Pancreas (tissue), 10 donors: ENCODE measurements at places on chromosomes 12 and 14. TPM values are rescaled to one million over a fixed set of nuclear protein-coding genes. Genes with fewer than 3 reads are reported as not detected.

DNA sequence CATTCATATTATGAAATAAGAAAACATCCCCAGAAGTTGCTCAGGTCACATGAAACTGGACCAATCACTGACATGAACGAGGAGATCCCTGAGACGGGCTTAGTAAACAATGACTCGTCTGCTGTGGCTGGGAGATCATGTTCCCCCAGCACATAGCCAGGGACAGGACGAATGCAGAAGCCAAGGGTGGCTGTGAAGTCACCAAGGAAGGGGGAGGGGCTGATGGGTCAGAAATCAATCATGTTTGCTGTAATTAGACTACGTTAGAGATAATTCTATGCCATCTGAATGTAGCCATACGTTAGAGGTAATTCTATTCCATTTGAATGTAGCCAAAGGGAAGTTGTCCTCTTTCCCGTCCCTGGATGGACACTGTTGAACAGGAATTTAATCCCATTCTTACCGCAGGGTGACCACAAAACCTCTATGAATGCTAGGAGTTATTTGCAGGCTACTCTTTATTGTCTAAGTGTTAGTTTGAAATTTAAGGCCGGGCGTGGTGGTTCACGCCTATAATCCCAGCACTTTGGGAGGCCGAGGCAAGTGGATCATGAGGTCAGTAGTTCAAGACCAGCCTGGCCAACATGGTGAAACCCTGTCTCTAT, 332.9 kb downstream of the TMEM132D start:
- H3K27ac ChIP-seq: no peak overlapping the region
- DNase-seq: no peak
- no peak overlapping the region for H3K4me3 ChIP-seq
- H3K27me3 ChIP-seq: no peaks in the 10 kb centered on the region
- H3K36me3 ChIP-seq: no peaks in the 10 kb centered on the region

GRCh38 chr14:77455966-77456640, 1.3 kb downstream of the VIPAS39 start:
- no peak for DNase-seq
- peaks cover 6% of the 10 kb centered on the region for H3K36me3 ChIP-seq
- peak overlapping the region; percentile 73 for H3K4me3 ChIP-seq

DNA sequence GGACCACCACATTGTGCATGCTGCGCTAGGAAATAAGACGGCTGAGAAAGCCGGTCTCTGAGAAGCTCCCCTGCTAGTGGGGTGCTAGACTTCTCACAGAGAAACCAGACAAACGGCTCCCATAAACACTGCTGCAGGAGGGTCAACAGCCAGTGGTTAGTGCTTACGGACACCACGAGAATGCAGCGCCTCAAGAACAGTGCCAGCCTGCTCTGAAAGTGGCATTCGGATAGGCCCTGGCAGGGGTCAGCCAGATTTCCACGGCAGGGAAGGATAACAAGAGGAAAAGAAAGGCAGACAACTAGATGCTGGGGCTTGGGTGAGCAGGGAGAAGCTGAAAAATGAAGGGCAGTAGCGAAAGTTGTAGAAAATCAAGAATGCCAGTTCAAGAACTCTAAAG, 26.4 kb downstream of the PPTC7 start:
- no peaks in the 10 kb centered on the region for H3K36me3 ChIP-seq
- DNase-seq: no peak
- H3K4me3 ChIP-seq: no peak overlapping the region

Gene SLC4A8
- total RNA-seq: 1.0 TPM

GRCh38 chr14:98404811-98405210, 867.2 kb downstream of the BCL11B start:
- no peaks in the 10 kb centered on the region for H3K4me1 ChIP-seq
- no peaks in the 10 kb centered on the region for H3K36me3 ChIP-seq
- H3K27me3 ChIP-seq: no peaks in the 10 kb centered on the region
- no peak for DNase-seq

DNA sequence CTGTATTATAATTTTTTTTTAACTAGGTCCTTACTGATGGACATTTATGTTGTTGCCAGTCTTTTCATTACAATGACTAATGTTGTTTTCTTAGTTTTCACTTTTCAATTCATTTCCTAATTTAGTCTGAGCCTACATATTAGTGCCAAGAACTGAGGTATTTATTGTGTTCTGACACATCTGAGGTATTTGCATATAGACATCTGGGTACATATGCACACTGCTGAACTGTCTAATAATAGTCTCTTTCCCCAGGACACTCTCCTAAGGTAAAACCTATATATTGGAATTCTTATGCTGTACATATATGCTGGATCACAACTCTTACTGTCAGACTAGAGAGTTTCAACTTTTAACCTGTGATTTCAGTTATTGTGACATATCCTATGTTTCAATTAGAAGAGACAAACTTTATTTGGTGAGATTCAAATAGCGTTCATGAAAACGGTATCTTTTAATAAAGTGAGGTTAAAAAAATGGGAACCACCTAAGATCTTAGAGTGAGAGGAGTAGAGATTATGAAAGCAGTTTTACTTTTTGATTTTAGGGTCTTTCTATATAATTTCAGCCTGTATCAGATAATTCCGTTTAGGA, 263.2 kb downstream of the RAD51B start:
- no peaks in the 10 kb centered on the region for H3K4me1 ChIP-seq
- H3K27me3 ChIP-seq: no peaks in the 10 kb centered on the region
- H3K27ac ChIP-seq: no peak overlapping the region
- no peak for DNase-seq
- no peaks in the 10 kb centered on the region for H3K36me3 ChIP-seq

GRCh38 chr14:49970474-49971147, 77.7 kb downstream of the ARF6 start:
- DNase-seq: no peak
- no peaks in the 10 kb centered on the region for H3K27me3 ChIP-seq
- H3K27ac ChIP-seq: peak overlapping the region; percentile 82
- H3K4me3 ChIP-seq: no peak overlapping the region
- H3K36me3 ChIP-seq: no peaks in the 10 kb centered on the region
- H3K4me1 ChIP-seq: peaks cover 19% of the 10 kb centered on the region

- H3K27ac ChIP-seq: no peak overlapping the region
- H3K4me1 ChIP-seq: no peaks in the 10 kb centered on the region
- H3K27me3 ChIP-seq: no peaks in the 10 kb centered on the region
- H3K36me3 ChIP-seq: no peaks in the 10 kb centered on the region
- no peak overlapping the region for H3K4me3 ChIP-seq
- DNase-seq: no peak
Measured at GRCh38 chr12:120804428-120804827, 78.8 kb downstream of the ACADS start.

Gene CIDEB
- 10.1 TPM for total RNA-seq

DNA sequence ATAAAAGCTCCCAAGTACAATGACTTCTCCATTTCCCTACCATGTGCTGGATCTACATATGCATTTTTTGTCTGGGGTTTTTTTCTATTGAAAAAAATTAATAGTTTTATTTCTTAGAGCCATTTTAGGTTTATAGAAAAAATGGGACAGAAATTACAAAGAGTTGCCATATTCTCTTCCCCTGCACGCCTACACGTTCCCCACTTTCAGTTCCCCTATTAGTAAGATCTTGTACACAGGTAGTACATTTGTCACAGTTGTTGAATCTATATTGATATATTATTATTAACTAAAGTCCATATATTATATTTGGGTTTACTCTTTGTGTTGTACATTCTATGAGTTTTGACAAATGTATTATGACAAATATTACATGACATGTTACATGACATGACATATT, 35.7 kb downstream of the SIX6 start:
- no peaks in the 10 kb centered on the region for H3K4me1 ChIP-seq
- H3K4me3 ChIP-seq: no peak overlapping the region
- H3K36me3 ChIP-seq: no peaks in the 10 kb centered on the region
- H3K27me3 ChIP-seq: peaks cover 5% of the 10 kb centered on the region

DNA sequence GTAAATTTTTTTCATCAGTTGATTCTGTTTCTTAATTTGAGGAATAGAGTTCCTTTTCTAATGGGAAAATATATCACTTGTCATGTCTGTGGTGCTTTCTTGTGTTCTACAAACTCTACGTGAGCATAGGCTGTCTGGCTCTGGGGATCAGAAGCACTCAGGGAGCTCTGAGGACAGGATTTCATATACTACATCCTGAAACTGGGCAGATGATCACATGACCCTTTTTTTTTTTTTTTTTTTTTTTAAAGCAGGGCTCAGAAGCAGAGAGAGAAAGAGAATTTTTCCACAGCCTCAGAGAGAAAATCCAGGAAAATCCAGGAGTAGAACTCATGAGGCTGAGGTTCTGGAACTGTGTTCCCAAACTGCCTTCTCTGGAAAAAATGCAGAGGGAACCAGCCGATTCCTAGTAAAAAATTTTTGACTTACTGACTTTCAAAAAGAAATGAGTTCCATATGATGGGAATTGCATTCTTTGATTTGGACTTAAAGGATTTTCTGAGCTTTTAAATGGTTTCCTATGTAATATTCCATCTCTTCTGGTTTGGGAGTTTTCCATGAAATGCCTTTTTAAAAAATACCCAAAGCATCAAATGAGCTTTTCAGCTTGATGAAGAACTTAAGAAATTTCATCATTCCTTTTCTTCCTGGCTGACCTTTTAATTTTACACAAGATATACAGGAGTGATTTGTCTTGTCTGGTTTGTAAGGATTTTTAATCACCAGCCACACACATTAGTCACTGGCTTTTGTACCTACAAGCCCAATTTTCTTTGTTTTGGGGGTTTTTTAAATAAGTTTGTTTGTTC, 183.1 kb upstream of the HIF1A start:
- no peak for DNase-seq
- no peak overlapping the region for H3K27ac ChIP-seq
- no peaks in the 10 kb centered on the region for H3K27me3 ChIP-seq
- H3K4me1 ChIP-seq: peaks cover 18% of the 10 kb centered on the region

DNA sequence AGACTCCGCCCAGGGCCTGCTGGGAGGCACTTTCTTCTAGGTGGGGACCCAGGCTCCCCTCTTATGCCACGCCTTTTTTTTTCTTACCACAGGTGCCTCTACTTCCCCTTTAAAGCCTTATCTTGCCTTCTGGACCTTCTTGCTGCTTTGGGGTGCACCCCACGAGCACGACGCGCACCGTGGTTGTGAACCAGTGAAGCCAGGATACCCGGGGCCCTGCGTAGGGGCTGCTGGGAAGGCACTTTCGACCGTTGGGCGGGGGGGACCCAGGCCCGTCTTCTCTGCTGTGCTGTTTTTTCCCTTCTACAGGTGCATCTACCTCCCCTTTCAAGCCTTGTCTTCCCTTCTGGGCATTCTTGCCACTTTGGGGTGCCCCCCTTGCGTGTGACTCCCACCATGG, 305.4 kb downstream of the ALG10 start:
- H3K4me1 ChIP-seq: no peaks in the 10 kb centered on the region
- no peak overlapping the region for H3K4me3 ChIP-seq
- no peaks in the 10 kb centered on the region for H3K36me3 ChIP-seq
- no peak overlapping the region for H3K27ac ChIP-seq
- no peaks in the 10 kb centered on the region for H3K27me3 ChIP-seq
- DNase-seq: no peak

Gene ETFBKMT
- 3.3 TPM for total RNA-seq

DNA sequence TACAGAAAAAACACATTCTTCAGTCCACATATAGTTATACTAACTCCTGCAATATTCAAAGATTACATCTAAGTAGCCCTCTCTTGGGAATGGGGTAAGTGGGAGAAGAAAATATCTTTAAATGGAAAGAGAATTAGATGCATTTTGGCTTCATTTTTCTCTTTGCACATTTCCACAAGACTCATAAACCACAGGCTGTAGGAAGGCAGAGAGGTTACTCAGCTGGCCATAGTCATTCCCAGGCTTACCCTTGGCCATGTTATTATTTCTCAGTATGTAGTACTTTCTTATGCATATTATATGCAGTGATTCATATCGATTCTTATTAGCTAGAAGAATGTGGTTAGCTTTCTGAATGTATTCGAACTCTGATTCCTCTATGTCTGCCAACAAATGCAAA, 92.2 kb downstream of the PTPRR start:
- no peak overlapping the region for H3K4me3 ChIP-seq
- no peaks in the 10 kb centered on the region for H3K4me1 ChIP-seq
- H3K27ac ChIP-seq: no peak overlapping the region
- DNase-seq: no peak

- H3K4me3 ChIP-seq: no peak overlapping the region
- H3K4me1 ChIP-seq: no peaks in the 10 kb centered on the region
- DNase-seq: no peak
- H3K36me3 ChIP-seq: no peaks in the 10 kb centered on the region
- H3K27me3 ChIP-seq: no peaks in the 10 kb centered on the region
- H3K27ac ChIP-seq: no peak overlapping the region
Measured at GRCh38 chr12:22431693-22432251, 97.3 kb upstream of the ST8SIA1 start.

Gene KTN1
- 86.5 TPM for total RNA-seq

GRCh38 chr14:79342942-79343341, 868.4 kb downstream of the DIO2 start:
- H3K4me1 ChIP-seq: no peaks in the 10 kb centered on the region
- no peaks in the 10 kb centered on the region for H3K36me3 ChIP-seq
- no peak for DNase-seq
- no peak overlapping the region for H3K27ac ChIP-seq
- no peaks in the 10 kb centered on the region for H3K27me3 ChIP-seq
- no peak overlapping the region for H3K4me3 ChIP-seq

Gene ARMH4
- total RNA-seq: 0.83 TPM

Gene ACOT6
- not detected for total RNA-seq

DNA sequence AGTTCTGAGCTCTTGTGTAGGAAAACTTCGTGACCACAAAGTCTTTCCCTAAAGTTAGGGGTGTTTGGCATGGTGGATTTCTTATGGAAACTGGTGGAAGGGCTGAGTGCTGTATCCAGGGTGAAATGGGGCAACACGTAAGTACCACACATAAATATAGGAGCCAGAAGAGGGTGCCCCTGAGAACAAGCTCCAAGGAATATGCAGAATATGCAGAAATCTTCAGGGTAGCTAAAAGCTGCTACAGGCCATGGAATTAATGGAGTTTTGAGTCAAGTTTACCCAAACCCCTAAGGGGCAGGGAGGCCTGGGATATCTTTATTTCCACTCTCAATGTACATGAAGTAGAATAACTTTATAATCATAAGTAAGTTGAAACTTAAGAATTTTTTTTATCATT, 44.0 kb downstream of the ZNF664 start:
- no peak overlapping the region for H3K4me3 ChIP-seq
- H3K36me3 ChIP-seq: peaks cover 8% of the 10 kb centered on the region
- no peaks in the 10 kb centered on the region for H3K27me3 ChIP-seq
- no peaks in the 10 kb centered on the region for H3K4me1 ChIP-seq
- no peak overlapping the region for H3K27ac ChIP-seq
- DNase-seq: no peak

DNA sequence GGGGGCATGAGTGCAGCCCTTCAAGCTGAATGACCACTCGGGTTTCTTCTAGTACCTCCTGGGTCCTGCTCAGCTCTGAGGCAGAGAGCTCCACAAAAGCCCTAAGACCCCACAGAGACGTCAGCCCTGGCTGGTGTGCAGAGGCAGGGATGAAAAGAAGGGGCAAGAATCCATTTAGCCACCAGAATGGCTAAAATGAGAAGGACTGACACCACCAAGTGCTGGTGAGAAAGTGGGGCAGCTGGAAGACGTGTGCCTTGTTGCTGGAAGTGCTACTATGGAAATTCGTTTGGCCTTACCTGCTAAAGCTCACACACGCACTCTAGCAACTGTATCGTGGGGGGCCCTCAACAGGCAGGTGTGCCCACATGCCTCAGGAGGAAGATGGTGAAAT, 26.7 kb downstream of the RILPL1 start:
- H3K27me3 ChIP-seq: no peaks in the 10 kb centered on the region
- H3K4me3 ChIP-seq: no peak overlapping the region
- no peak for DNase-seq
- H3K27ac ChIP-seq: no peak overlapping the region
- H3K4me1 ChIP-seq: no peaks in the 10 kb centered on the region

GRCh38 chr14:84390010-84390409, 1139.9 kb upstream of the FLRT2 start:
- H3K27ac ChIP-seq: no peak overlapping the region
- H3K4me3 ChIP-seq: no peak overlapping the region
- DNase-seq: no peak
- H3K27me3 ChIP-seq: no peaks in the 10 kb centered on the region
- H3K36me3 ChIP-seq: no peaks in the 10 kb centered on the region

Gene GPRC5A
- total RNA-seq: 4.3 TPM

Gene ACOT2
- total RNA-seq: 8.5 TPM
